Stimulated activated CD4-positive, alpha-beta T cell treated with anti-CD3 and anti-CD28 coated beads, Interleukin-1b, Interleukin-23, amount 100 ng/mL, for 1 hour (primary cell): ENCODE measurements at places on chromosomes 5 and 9.

GRCh38 chr9:16139774-16140173 lies 586.9 kb downstream of the CCDC171 start:
- DNase-seq, result no peak

DNA sequence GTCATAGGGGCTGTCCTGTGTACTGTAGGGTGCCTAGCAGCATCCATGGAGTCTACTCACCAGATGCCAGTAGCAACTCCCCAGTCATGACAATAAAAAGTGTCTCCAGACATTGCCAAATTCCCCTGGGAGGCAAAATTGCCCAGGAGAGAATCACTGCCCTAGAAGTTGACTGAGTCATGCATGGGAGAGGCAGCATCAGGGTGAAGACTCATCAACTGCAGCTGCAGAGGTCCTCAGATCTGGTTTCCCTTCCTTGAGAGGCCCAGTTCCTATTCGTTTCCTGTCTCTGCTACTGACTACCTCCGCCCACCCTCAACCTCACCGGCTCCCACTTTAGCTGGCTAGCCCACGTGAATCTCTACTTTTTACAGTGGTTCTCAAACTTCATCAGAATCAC lies 88.6 kb upstream of the AGXT2 start:
- DNase-seq, result no peak

- no peak for DNase-seq
Observed at GRCh38 chr5:58985759-58986158, 402.9 kb downstream of the RAB3C start.

DNA sequence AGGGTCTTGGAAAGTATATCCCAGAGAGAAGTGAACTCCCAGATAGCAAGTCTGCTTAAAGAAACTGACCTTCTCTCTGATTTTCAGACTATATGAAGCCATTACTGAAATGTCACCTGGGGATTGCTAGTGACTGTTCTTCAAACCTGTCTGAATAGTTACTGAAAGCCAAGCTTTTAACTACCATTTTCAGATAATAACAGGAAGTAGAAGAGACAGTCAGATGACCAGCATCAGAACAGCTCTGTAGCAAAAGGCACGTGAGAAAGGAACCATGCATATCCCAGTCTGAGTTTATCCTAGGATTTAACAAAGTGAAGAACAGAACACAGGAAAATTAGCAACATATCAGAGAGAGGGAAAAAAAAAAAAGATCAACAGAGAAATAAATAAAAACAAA lies 74.9 kb upstream of the SELENOP start:
- DNase-seq, result no peak

- DNase-seq, result no peak
Observed at GRCh38 chr9:92468206-92468605, 14.1 kb downstream of the ASPN start.

DNA sequence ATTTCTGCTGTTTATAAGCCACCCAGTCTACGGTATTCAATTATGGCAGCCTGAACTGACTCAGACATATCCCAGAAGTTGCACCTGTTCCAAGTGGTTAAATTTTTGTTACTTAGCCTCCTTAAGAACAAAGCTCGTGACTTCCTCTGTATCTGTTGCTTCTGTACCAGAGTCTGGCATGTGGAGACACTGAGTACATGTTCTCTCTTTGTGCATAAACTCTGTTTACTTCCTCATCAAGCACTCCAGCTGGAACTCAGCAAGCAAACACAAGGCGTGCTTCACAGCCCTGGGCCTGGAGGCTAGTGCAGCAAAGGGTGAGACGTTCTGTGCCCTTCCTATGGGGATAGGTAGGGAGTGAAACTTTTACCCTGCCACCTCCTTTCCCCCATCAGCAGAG lies 19.0 kb downstream of the C9orf152 start:
- DNase-seq, result no peak

- no peak for DNase-seq
Observed at GRCh38 chr9:92253656-92254055, 39.8 kb downstream of the IARS1 start.

DNA sequence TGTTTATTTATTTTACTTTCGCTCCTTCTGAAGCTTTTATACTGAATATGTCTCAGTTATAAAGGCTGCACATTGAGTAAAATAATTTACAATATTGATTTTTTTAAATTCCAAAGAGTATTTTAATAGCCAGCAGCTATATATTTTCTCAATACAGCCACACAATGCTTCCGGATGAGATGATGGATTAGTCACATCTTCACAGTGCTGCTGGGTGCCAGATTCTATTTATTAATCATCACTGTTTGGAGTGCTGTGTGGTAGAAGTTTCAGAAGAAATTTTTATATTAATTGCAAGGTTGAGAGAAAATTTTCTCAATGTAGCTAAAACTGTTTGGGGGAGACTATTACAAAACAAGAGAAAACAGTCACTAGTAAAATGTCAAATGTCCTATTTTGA lies 989.8 kb downstream of the TLE4 start:
- no peak for DNase-seq

DNA sequence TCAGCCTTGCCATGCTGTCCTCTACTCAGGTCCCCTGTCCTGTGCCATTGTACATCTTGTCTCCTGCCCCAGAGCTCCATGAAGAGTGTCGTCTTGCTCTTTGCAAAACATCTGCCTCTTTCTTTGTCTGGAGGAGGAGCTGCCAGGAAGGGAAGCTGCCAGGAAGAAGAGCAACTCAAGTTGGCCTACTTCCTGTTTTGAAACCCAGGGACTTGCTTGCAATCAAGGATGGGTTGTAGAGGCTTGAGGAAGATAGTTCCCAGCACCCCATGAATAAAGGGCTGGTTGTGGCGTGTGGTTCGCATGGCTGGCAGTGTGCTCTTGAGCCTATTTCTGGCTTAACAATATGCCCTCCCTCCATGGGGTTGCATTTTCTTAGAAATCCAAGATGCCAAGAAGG lies 53.0 kb upstream of the CPEB4 start:
- no peak for DNase-seq

- no peak for DNase-seq
Observed at GRCh38 chr5:125169396-125169795, 423.0 kb upstream of the ZNF608 start.

GRCh38 chr9:87599901-87600610 lies 102.4 kb downstream of the DAPK1 start:
- DNase-seq, result no peak

DNA sequence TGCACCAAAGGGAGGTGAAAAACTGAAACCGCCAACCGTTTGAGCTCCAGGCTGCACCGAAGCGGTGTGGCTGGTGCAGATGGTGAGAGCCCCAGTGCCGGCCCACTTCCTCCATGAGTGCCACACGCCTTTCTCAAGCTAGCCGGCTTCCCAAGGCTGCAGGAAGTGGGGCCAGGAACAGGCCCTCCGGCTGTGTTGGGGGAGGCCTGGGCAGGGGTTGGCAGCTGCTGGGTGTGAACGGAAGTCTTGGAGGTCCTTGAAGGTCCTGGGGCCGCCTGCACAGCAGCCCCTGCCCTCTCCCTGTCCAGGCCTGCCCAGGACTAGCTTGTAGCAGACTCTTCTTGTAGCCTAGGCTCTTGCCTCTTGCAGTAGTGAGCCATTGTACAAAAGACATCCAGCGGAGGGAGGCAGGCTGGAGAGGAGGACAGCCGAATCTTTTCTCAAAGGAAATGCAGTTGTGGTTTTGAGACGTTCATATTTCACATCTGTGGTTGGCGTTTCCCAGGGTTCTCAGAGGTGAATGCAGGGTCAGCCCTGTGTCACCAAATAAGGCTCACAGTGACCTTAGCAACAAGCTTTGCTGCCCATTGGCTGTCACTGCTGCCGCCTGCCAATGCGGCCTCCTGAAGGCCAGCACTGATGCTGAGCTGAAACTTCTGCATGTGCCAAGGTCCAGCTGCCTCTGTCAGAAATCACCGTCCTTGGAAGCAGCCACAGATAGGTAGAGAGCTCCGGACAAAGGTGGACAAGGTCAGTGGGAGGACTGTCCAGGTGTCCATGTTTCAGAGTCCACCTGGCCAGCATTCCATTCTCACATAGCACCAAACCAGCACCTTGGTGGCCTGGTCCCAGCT lies 23.9 kb downstream of the IRF1 start:
- no peak for DNase-seq

DNA sequence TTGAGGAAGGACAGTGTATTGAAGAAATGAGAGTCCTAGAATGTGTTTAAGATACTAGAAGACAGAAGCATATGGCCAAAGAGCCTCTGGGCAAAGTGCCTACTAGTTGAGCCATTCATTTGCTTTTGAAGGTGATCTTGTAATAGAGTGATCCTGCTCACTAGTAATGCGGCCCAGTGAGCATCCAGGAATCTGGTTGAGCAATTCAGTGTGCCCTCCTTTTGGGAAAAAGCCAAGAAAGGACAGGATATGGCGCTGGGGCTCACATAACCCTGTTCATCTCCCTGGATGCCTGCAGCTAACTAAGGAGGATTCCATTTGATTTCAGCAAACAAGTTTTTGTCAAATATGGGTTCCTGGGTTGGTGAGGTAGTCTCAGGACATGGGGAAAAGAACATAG lies 16.3 kb downstream of the ADAM19 start:
- no peak for DNase-seq

- DNase-seq, result no peak
Observed at GRCh38 chr5:72412283-72413055, 92.3 kb downstream of the PTCD2 start.
